ENCODE measurements at places on chromosomes 3 and 15.

- no peak for DNase-seq
These were observed 3.9 kb downstream of the GRM2 start for GRCh38 chr3:51710631-51711351.

DNA sequence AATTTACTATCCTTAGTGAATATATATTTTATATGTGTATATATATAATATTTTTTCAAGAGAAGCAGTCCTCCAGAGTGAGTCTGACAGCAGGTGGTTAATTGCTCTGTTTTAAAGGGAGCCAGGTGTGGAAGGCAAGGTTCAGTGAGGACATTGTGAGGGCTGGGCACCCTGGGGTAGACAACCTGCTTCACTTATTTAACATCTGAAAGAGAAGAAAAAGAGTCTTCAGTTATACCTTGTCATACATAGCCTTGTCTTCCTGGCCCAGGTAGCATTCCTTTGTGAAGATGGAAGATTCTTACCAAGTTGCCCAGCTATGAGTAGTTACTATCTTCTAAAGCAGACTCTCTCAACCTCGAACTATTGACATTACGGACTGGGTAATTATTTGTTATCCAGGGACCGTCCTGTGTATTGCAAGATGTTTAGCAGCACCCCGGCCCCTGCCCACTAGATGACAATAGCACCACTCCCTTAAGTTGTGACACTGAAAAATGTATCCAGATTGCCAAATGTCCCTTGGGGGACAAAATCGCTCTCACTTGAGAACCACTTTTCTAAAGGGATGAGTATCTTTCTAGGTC, 336.0 kb upstream of the TRIM42 start:
- DNase-seq = no peak

DNA sequence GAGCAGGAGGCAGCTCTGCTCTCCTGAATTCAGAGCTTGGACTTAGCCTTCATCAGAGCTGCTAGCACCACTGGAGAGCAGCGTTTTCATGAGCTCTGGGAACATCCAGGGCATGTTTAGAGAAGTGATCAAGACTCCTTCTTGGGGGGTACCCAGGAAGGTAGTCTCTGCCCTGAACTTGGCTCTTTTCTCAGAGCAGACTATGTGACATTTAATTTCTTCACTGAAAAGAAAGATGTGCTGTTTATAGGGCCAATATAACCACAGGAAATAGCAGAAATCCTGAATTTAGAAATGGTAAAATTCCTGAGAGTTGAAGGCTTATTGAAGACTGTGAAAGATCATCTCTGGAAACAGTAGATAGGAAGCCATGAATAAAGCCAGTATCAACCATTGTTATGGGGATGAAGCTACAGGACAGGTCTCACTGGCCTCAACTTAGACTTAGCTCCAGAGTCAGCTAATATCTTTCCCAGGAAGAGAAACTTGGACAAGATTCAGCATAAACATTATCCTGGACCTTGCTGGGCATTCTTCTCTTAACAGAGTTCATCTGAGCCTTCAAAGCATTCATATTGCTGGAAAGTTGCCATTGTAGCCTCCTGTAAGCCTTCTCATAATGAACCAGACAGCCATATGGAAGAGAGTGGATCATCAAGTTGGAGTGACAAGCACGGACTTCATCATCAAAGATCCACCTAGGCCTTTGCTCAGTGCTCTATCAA, 386.6 kb upstream of the THBS1 start:
- peak; percentile 62 for DNase-seq

DNA sequence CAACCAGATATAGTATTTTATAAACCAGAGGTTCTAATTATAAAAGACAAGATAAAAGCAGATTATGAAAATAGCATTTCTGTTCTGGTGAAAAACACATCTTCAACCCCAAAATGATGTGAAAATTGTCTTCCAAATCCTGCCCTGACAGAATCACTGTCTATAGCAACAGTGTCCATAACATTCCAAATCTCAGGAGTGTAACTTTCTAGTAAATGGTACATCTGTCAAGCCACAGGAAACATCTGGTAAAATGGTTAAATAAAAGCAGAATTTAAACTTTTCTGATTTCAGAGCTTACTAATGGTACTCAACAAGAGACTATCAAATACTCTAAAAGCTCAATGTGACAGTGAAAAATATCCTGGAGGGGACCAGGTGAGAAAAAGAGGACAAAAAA, 60.5 kb downstream of the VGLL4 start:
- DNase-seq = peak; percentile 40

GRCh38 chr3:168939651-168940238, 723.8 kb downstream of the MECOM start:
- no peak for DNase-seq

DNA sequence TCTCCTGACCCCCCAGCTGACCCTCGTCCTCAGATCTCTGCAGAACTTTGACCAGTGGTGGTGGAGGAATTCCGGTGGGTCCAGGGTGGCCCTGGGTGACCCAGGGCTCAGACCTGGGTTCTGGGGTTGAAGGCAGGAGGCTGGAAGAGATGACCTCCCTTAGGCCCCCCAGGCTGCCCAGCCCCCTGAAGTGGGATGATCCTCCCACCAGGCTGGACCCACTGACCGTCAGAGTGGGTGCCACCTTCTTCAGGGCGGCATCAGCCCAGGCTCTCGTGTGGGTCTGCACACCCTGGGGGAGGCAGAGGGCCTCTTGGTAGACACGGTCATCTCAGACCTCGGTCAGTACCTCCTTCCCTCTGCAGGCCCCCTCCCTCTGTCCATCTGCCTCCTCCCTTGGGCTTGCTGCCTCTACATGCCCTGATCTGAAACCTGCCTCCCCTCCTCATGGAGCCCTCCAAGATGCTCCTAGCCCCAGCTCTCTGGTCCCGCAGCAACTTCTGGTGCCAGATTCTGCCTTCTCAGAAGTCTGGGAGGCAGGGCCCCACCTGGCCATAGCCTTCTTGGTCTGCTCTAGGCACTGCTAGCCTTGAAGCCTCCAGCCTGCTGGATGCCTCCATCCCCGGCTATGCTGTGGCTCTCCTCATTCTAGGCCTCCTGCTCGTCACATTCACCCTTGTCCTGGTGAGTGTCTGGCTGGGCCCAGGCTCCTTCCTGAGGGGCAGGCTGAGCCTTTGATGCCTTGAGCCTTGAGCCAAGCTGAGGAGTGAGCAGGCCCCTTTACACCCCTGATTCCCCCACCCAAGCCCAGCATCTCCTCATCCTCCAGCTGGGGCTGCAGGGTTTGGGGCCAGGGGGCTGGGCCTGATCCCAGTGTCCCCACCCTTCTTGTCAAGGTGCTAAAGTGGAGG, 49.1 kb upstream of the CSPG4 start:
- DNase-seq = no peak

DNA sequence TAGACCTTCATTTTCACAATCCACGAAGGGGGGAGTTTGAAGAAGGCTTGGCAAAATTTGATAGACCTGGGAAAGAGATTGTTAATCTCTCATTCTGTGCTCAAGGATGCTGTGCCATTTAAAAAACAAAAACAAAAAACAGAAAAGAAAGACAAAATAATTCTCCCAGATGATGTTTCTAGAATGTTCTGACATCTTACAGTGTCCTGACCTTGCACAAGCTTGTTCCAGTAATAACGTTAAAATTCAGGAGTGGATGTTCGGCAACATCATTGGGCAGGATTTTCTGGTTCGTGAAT, 79.9 kb downstream of the SMAD3 start:
- DNase-seq = no peak

GRCh38 chr3:48267782-48268181, 26.9 kb downstream of the ZNF589 start:
- no peak for DNase-seq

- DNase-seq = no peak
These were observed 41.1 kb upstream of the NANOGP8 start for GRCh38 chr15:35126236-35126635.

- no peak for DNase-seq
These were observed 1102.6 kb upstream of the EPHA6 start for GRCh38 chr3:95711789-95712188.

DNA sequence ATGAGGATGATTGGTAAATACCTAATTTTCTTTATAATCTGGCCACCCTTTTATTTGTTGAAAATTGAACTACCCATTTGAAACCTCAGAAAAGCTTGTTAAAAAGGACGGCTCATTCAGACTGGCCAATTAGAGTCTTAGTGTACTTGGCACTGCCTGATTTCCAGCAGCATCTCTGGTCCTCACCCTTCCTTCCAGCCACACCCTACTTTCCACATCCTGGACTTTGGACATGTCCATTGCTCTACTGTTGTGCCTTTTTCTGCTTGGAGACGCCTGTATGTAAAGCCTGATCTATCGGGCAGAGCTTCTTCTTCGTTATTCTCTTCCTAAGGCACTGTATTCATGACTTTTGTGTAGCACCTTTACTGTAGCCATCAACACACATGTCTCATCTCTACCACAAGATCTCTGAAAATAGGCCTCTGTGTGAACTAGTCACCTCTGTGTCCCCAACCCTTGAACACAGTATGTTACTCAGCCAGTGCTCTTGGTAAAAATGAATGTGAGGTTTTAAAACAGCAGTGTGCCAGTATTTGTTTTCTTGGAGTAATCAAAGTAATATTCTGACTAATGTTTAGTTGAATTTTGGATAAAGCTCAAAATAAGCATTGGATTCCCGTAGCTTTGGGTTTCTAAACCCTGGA, 6.8 kb downstream of the RBM5 start:
- DNase-seq = no peak

DNA sequence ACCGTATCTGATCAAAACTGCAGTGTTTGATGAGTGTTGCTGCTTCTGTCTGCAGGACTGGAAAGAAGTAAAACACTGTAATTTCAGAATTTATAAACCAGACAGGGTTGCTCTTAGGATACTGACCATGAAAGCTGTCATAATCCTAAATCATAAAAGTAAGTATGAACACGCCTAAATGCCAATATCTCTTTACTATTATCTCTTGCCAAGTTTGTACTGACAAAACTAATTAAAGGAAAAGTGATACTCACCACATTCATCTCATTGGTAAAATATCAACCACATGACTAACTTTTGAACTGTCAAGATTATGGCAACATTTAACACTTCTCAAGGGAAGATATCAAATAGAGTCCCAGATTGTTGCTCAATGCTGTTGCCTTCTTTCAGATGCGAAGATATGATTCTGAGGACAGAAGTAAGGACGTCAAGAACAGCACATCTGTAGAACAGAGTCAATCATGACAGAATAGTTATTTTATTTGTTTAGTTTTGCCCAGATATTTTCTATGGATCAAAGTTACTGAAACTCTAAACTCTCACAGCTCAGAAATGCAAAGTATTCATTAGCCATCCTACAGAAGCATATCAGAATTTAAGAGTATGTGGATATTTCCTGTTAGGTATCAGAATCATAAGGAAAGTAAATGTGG, 61.4 kb upstream of the COL8A1 start:
- peak; percentile 23 for DNase-seq

DNA sequence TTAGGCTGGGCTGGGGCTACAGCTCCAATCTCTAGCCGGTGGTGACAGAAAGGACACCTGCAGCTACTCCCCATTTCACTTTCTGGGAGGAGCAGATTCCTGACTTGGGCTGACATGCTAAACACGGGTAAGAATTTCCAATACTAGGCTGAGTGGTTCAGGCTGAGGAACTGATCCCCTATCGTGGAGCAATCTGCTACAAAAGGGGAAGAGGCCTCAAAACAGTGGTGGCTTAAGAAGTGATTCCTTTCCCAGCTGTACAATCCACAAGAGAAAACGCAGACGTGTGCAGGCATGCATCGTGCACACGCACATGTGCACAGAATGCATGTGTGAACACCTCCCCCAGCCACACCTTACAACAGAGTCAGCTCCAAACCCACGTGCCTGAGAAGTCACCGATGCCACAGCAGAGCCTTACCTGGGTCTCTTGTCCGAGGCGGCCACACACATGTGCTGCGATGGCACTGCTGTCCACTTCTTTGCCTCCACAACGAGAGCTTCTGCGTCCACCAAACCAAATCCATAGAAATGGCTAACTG, 86.7 kb upstream of the SNRPA1 start:
- no peak for DNase-seq

DNA sequence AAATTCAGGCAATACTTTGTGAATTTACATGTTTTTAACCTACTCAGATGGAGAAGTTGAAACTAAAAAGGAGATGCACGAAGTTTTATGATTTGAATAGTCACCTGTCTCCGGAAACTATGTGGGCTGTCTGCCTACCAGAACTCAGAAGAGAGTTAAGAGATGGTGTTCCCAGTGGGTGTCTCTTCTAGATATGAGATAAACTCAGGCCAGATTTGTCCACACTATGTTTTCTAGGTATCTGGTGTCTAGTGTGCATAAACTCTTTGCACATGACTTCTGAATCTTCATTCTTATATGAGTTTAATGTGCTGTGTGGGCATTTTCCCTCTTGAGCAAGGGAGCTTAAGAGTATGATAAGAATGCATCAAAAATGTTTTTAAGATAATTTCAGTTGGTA, 222.8 kb downstream of the FOXP1 start:
- no peak for DNase-seq

- DNase-seq = peak; percentile 91
These were observed 457.5 kb upstream of the ALCAM start for GRCh38 chr3:104909198-104909597.

DNA sequence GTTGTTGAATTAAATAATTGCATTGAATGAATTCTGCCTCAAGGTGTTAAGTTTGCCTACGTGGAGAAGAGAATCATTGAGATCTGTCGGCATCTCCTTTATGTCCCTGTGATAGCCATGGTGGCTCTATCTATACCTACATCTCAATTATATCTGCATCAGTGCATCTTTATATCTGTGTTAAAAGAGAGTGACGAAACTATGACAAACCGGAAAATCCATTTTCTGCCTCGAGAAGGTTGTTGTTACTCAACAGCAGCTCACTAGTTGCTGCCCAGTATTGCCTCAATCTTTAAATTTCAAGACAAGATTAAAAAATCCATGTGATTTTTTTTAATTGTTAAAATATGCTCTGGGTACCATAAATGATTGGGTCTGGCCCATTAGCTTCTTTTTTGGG, 58.7 kb downstream of the GUCA1C start:
- DNase-seq = no peak

DNA sequence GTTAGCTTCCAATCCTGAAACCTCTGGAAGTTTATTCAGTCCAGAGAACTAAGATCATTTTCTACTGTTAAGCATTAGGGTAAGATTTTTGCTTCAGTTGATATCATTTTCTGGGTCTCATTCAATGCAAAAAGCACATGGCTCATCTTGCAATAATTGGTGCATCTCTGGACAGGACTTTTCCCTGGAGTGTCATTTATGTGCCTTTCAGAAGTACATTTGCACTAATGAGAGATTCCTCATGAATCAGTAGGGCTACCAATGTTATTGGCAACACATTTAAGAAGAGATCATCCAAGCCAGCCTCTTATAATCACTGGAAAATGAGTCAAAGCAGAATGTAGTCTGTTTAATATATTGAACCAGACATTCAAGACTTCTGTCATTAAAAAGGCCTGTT, 224.2 kb upstream of the CHRNA7 start:
- no peak for DNase-seq

DNA sequence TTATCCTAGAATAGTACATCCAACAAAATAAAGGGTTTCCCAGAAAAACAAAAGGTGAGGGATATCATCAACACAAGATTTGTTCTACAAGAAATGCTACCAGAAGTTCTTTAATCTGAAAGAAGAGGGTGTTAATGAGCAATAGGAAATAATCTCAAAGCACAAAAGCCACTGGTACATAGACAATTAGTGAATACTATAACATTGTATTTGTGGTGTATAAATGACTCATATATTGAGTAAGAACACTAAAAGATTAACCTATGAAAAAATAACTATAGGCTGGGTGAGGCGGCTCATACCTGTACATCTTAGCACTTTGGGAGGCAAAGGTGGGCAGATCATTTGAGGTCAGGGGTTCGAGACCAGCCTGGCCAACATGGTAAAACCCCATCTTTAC, 210.2 kb upstream of the SLITRK3 start:
- DNase-seq = no peak
